ENCODE measurements at places on chromosomes 3 and 15.
A peak's percentile ranks its signal among the peaks of the same experiment; 100 is the strongest.

DNA sequence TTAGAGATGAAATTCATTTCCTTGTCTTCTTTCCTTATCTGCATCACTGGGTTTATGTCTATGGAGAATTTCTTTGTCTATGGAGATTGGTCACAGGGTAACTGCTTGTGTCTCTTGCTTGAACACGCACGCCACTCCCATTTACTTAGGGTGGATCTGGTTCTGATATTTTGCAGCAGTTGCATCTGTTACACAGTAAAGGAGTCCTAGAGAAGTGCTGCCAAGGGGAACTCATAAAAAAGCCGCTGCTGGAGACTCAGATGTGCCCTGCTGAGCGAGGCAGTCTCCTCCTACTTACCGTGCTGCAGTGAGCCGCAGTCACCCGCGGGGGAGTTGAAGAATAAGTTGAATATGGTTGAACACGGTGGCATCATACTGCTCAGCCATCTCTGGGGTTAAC, 105.2 kb upstream of the KLHL25 start:
- no peak for DNase-seq

- no peak for DNase-seq
These were observed 299.8 kb upstream of the EPHA3 start for GRCh38 chr3:88807491-88808105.

- DNase-seq: no peak
These were observed 30.9 kb upstream of the ATP1B3 start for GRCh38 chr3:141845407-141846049.

- DNase-seq: no peak
These were observed 155.1 kb upstream of the FRMD4B start for GRCh38 chr3:69540706-69541581.

GRCh38 chr3:54374214-54374852, 252.0 kb downstream of the CACNA2D3 start:
- no peak for DNase-seq

DNA sequence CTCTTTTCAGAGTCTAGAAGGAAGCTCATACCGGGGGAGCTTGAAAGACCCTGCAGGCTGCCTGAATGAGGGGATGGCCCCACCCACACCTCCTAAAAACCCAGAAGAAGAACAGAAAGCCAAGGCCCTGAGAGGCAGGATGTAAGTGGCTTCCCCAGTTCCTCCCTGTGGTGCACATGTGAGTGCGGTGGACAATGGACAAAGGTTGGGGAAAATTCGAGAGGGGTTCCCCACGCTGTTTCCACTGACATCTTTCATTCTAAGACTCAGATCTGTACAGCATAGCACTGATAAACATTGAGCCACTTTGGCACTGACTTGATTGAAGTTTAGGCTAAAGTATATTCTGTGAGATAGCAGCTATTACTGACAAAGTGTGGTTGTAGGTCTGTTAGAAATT, 79.5 kb upstream of the UMPS start:
- DNase-seq: no peak

DNA sequence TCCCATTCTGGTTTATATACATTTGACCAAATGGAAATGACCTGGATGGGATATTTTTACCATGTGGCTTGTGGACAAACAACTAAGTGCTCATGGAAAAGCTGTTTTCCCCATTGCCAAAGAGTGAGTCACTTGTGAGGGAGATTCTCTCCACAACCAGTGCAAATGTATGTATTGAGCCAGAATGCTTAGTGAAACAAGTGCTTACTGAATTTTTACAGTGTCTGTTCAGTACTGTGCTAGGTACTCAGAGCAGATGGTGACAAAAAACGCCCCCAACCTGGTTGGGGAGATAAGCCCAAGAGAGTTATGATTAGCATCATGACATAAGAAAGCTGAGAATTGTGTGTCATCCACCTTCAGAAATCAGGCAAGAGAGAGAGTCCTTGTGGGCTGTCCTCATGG, 2.3 kb downstream of the CHP1 start:
- peak; percentile 23 for DNase-seq

DNA sequence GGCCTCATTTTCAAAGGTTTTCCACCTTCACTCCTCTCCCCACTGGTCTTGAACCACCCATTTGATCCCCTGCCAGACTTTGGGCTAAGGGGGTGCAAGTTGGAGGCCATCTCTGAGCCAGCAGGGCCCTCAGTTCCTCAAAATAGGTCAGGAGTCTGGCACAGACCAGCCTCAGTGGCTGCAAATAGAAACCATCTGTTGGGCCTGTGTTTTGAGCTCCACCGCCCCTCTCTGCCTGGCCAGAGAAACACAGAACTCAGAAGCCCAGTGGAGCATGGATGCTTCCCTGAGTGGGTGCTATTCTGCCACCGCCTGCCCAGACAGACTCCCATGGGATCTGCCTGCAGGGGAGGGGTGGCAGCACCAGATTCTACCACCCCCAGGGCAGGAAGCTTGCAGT, 56.3 kb downstream of the CORO2B start:
- no peak for DNase-seq

- no peak for DNase-seq
These were observed 91.2 kb downstream of the EOMES start for GRCh38 chr3:27630885-27631284.

DNA sequence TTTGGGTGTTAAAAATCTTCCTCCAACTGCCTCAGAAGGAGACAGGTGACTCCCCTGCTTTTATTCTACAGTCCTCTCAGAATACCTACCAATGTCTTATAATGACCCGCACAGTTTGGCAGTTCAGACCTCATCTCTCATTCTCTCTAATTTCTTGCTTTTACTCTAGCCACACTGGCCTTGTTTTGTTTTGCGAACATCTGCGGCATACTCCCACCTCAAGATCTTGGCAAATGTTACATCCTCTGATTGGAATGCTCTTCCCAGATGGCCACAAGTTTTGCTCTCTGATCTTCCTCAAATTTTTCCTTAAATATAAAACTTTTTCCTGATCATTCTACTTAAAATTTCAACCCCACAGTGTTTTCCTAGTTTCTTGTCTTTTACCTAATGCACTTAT, 94.1 kb downstream of the PLSCR2 start:
- DNase-seq: no peak

GRCh38 chr15:53586799-53587198, 172.7 kb downstream of the WDR72 start:
- DNase-seq: peak; percentile 59

GRCh38 chr3:108153451-108153981, 62.7 kb upstream of the CD47 start:
- no peak for DNase-seq

DNA sequence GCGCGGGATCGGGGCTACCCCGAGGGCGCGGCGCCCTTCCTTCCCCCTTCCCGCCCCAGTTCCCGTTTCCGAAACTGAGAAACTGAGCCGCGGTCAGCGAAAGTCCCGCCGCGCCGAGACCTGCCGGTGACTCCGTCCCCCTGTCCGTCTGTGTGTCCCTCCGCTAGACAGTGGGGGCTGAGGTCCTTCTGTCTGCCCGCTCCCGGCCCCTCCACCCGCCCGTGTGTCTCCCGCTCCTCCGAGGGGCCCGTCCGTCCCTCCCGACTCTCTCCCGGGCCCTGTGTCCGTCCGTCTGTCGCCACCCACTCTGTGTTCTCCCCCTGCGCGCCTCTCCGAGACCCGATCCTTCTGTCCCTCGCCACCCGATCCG, 426 bp downstream of the PRKCD start:
- DNase-seq: no peak
